ENCODE measurements at places on chromosomes 1 and 21.

DNA sequence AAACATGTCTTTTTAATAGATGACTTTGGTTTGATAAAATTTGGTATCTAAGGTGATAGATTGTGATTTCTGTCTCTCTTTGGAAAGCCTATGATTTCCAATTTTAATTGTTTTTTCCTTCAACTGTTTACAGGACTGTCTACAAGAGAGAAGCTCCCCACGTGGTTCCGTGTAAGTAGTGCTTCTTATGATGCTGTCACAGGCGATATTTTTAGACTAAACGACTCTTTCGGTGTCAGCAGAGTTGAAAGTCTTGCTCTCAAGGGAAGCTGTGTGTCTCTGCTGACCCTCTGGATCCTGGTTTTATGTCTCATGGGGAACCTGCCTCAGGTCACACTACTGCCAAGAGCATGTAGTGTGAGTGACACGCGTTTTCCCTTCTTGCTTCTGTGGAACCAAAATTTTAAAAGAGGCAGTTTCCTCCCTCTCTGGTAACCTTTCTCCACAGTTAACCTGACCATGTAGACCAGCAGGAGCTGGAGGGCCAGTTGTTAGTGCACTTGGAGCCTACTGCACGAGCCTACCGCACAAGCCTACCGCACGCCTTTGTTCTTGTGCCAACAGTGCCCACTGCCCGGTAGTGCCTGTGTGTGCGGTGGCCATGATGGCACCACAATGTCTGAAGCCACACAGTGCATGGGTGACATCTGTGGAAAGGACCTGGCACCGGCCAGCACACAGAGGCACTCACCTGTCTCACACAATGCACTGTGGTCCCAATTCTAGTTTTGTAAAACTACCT, 91.9 kb downstream of the PCBP3 start:
- DNase-seq = no peak

DNA sequence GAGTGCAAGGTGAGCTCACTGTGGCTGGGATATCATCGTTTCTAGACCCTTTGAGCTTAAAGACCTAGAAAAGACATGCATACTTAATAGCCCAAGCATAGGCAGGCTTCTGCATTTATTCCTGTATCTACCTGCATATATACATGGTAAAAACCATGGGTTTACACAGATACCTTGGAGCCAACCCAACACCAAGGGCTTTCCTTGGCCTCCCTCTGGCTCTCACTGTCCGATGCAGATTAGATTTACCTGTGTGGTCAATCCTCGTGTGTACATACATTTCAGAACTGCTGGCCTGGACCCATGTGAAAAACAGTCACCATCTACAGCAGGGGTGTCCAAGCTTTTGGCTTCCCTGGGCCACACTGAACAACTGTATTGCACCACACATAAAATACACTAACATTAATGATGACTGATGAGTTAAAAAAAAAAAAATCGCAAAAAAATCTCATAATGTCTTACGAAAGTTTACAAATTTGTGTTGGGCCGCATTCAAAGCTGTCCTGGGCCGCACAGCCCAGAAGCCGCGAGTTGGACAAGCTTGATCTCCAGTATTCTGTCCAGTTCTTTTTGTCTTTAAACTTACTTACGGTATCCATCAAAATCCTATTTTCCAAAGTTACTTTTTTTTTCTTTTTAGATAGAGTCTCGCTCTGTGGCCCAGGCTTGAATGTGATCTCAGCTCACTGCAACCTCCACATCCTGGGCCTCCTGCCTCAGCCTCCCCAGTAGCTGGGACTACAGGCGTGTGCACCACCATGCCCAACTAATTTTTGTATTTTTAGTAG, 43.5 kb downstream of the WDR4 start:
- DNase-seq = no peak

GRCh38 chr1:223752721-223753515, 40.6 kb downstream of the CAPN2 start:
- no peak for DNase-seq

DNA sequence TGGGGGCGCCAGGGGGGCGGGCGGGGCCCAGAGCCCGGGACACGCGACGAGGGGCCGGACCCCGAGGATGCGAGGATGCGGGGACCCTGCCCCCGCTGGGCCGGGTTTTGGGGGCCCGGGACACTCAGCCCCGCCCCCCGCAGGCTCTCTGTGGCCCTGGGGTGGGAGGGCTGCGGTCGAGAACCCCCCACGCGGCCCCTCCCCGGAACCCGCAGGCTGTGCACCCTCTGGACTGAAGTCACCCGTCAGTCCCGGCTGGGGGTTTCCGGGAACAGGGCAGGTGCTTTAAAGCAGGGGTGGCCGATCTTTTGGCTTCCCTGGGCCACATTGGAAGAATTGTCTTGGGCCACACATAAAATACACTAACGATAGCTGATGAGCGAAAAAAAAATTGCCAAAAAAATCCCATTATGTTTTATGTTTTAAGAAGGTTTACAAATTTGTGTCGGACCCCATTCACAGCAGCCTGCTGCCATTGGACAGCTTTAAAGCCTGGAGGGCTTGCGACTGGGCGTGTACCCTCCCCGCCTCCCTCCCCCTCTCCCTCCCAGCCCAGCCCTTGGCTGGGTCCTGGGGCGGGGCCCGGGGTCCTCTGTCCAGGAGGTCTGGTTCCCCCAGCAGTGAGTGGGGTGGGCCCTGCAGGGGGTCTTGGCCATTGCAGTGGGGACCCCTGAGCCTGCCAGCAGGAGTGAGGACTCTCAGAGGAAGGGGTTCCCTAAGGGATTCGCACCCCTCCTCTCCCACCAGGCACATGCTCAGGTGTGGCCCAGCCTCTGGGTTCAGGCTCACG, 21.6 kb upstream of the C1orf159 start:
- no peak for DNase-seq

GRCh38 chr1:7299329-7299799, 471.7 kb upstream of the VAMP3 start:
- DNase-seq = peak; percentile 23

- DNase-seq = no peak
These were observed 5.7 kb downstream of the HLCS start for GRCh38 chr21:36960676-36961284.

GRCh38 chr1:19441048-19441780, 44.1 kb downstream of the CAPZB start:
- DNase-seq = no peak

All from hippocampal formation (tissue), 2 donors.